ENCODE measurements at places on chromosomes 5 and 9. TPM values are rescaled to one million over a fixed set of nuclear protein-coding genes. Genes with fewer than 3 reads are reported as not detected.
A peak's percentile ranks its signal among the peaks of the same experiment; 100 is the strongest.

The DMRT2 gene
- total RNA-seq: not detected

GRCh38 chr9:101629636-101630035 lies 34.9 kb upstream of the PPP3R2 start:
- H3K36me3 ChIP-seq: no peaks in the 10 kb centered on the region
- no peaks in the 10 kb centered on the region for H3K27me3 ChIP-seq
- no peaks in the 10 kb centered on the region for H3K4me1 ChIP-seq

- no peaks in the 10 kb centered on the region for H3K36me3 ChIP-seq
- H3K4me1 ChIP-seq: no peaks in the 10 kb centered on the region
- H3K27ac ChIP-seq: no peak overlapping the region
- no peak for DNase-seq
- no peak overlapping the region for H3K4me3 ChIP-seq
These were observed 188.8 kb downstream of the CCDC192 start for GRCh38 chr5:127891942-127892341.

DNA sequence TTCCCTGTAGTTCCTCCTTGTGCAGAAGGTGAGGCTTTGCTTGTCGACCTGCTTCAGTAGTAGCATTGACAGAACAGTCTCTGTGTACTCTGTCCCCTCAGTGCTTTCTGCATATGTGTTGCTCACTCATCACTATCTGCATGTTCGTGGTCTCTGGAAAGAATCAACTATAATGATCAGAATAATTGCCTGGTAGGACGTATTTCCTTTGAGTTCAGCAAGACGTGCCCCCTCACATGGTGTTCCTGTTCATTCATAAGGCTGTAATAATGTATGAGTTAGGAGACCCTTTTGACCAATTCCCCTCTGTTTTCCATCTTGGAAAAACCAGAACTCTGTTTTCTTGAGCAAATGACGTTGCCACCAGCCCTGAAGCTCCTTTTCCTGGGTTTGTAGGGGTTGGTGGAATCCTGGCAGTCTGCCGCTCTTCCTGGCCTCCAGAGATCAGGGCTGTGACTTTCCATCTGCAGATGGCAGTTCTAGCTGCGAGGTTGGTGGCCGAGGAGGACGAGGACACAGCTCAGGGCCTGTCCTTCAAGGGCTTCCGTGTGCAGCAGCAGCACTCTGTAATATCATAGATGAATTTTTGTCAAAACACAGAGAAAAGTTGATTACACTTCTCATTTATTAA lies 61.9 kb downstream of the EXOSC2 start:
- no peaks in the 10 kb centered on the region for H3K27me3 ChIP-seq
- no peak for DNase-seq
- peaks cover 10% of the 10 kb centered on the region for H3K4me1 ChIP-seq
- no peak overlapping the region for H3K4me3 ChIP-seq

- H3K4me1 ChIP-seq: peaks cover 44% of the 10 kb centered on the region
- H3K27me3 ChIP-seq: peaks cover 76% of the 10 kb centered on the region
- H3K36me3 ChIP-seq: no peaks in the 10 kb centered on the region
- peak; percentile 42 for DNase-seq
- no peak overlapping the region for H3K4me3 ChIP-seq
- H3K27ac ChIP-seq: no peak overlapping the region
These were observed 14.7 kb upstream of the LHX2 start for GRCh38 chr9:123996731-123997421.
